ENCODE measurements at places on chromosomes 5 and 9.

DNA sequence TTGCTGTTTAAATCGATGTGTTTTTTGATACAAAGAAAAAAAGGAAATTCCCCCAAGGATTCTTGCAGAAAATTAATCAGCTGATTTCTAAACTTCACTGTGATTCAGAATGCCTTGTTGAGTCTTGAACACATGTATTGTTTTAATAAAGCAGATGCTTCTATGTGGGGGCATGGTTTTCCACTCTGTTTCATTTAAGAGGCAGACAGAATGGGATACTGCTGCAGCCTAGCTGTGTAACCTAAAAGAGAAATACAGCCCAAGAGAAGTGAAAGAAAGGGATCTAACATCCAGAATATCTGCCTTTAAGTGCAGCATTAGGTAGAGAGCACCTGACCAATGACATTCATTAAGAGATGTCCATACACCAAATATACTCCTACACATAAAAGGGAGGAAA is 365.1 kb upstream of the CCNH start:
- DNase-seq, result no peak

DNA sequence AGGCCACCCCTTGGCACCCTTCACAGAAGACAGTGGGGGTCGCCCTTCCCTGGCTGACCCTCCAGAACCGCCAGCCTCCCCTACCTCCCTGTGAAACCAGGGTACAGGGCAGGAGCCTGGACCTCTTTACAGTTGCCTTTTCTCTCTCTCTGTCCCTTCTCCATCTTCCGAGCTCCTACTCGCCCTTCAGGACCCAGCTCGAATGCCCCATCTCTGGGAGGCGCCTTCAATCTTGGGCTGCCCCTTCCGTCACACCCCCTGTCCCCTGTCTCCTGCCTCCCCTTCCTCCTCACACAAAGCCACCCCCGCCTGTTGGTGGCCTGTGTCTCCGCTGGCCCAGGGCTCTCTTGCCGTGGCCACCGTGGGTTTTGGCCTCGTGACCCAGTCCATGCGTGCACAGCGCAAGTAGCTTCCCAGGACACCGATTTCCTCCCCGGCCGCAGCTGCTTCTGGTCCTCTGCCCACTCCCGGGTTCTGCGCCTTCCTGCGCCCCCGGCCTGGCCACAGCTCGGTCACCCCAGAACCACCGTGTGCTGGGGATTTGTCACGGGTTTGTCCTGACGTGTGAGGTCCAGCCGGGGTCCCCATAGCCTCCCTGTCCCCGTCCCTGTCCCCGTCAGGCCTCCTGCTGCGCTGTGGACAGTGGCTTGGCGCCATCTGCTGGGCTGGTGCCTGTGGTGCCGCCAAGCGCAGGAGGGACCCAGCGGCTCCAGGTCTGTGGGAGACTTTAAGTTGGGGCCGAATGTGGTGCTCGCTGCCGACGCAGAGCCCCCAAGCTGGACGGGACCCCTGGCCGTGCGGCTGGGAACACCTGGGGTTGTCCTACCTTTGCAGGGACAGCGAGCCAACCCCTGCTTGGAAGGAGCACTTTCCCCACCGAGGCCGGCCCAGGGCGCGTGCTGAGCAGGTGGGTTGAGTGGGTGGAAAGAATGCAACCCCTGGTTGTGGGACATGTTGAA is 4.0 kb upstream of the TMEM250 start:
- DNase-seq, result peak; percentile 42

GRCh38 chr5:138032028-138032571 is 779 bp downstream of the FAM13B start:
- peak; percentile 45 for DNase-seq

DNA sequence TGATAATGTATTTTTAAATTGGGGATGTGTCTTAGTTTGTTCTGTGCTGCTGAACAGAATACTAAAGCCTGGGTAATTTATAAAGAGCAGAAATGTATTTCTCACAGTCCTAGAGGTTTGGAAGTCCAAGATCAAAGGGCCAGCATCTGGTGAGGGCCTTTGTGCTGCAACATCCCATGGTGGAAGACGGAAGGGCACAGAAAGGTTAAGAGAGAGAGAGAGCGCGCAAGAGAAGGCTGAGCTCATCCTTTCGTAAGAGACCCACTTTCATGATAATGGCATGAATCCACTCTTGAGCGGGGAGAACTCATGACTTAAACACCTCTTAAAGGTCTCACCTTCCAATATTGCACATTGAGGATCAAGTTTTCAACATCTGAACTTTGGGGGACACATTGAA is 79.1 kb upstream of the GOLM1 start:
- DNase-seq, result peak; percentile 18

- peak; percentile 44 for DNase-seq
Observed at GRCh38 chr5:14663734-14664269, 716 bp upstream of the OTULIN start.

- DNase-seq, result peak; percentile 75
Observed at GRCh38 chr9:69949396-69949795, 94.3 kb upstream of the MAMDC2 start.

DNA sequence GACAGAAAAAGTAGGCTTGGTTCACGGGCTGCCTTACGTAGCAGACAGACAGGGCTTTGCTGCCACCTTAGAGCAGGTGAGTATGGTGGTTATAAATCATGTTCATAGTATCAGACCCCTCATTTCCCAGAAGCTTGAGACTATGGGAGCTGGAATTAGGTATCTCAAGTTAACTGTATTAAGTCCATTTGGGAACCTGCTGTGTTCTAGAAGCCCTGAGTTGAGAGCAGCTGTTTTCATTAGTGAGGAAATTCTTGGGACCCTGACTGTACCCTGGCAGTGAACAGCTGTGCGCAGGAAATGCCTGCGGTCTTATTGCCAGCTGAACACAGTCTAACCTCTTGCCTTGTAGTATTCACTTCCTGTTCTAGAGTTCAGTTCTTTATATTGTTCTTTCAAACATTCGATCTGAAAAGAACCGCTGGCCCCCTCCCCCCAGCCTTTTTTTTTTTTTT is 29.8 kb downstream of the UGCG start:
- peak; percentile 95 for DNase-seq

GRCh38 chr9:133881671-133882381 is 110.3 kb downstream of the VAV2 start:
- peak; percentile 30 for DNase-seq

DNA sequence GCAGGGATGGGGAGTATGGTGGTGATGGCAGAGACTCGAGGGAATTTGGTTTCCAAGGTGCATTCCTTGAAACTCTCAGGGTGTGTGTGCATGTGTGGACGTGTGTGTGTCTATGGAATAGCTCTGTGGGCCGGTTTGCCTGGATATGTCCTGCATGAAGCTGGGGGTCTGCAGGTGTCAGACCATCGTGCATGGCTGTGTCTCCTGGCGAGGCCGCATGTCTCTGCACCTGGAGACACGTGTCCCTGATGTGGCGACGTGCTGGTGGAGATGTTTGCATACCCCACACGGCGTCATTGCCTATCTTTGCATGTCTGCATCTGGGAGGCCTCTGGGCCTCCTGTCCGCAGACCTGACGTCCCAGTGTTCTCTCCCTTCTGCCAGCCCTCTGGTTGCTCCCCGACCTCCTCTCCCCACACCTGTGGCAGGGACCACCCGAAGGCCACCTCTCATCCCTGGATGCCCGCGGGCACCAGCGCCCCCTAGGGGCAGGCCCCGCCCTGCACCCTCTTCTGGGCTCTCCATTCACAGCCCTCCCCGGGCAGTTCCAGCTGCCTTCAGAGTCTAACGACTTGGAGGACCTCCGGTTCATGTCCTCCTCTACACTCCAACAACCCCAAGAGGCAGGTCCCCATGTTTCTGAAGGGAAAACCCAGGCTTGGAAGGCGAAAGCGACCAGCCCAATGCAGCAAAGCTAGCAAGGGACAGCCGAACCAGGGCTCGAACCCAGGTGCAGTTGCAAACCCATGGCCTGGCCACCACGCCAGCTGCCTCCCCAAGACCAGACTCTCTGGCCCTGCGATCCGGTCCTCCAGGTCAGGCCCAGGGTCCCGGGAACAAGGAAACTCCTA is 88.6 kb downstream of the LMX1B start:
- DNase-seq, result no peak

DNA sequence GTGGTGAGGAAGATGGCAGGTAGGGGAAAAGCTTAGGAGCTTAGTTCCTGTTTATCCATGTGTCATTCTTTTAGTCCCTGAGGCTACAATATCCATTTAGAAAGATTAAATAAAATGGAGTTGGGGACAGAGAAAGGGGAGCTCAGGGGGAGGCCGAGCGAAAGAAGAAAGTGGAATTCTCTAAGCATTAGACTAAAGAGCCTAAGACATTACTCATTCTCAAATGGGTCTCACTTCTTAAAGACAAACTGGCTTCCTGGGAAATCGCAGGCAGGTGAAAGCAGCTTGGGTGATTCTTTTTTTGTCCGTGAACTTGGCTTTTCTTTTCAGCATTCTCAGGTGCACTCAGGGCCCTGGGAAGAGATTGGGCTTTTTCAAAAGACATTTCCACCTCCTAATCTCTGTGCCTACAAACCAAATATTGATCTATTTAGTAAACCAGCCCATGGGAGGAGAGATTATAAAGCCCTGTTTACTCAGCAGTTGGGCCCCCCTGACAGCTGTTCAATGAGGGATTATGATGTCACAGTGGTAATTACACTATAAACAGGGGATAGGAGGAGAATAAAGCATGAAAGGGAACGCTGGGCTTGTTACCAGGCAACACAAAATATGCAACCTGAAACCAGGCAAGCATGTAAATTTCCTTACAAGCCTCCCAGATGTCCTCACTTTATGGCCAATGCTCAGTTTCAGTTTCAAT is 584.0 kb downstream of the ACTL7B start:
- DNase-seq, result peak; percentile 87

DNA sequence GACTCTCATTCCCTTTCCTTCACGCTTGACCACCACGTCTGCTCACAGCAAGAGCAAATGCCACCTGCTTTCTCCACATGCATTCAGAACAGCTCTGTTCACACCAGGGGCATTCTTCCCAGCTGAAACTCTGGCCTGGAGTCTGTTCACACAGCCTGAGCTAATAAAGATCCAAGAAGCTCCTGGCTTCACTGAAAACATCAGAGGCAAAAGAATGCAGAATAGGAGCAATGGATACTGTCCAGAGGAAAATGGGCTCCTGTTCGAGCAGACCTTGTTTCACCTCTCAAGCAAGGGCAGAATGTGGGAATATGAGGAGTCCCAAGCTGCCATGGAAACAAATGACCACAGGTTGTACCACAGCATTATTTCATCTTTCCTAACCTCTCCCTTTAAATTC is 402.7 kb upstream of the TNC start:
- DNase-seq, result no peak

DNA sequence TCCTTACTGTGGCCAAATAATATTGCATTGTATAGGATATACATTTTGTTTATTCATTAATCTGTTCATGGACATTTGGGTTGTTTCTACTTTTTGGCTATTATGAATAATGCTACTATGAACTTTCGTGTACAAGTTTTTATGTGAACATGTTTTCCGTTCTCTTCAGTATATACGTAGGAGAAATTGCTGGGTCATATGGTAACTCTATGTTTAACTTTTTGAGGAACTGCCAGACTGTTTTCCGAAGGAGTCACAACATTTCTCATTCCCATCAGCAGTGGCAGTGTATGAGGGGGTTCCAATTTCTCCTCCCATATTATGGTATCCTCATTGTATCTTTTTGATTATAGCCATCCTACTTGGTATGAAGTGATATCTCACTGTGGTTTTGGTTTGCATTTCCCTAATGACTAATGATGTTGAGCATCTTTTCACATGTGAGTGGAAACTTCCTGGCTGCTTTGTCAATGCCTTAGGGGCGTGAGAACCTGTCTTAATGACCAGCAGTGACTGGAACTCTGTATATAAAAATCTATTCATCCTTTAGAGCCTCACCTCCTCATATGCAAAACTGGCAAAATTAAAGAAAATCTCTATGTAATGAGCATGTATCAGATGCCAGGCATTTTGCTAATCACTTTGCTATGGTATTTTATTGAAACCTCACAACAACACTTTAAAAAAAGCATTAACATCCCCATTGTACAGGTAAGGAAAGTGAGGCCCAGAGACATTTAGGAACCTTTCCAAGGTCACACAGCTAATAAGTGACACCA is 47.8 kb upstream of the TGFBR1 start:
- peak; percentile 90 for DNase-seq

GRCh38 chr5:132221781-132222648 is 5.6 kb downstream of the P4HA2 start:
- peak; percentile 84 for DNase-seq

DNA sequence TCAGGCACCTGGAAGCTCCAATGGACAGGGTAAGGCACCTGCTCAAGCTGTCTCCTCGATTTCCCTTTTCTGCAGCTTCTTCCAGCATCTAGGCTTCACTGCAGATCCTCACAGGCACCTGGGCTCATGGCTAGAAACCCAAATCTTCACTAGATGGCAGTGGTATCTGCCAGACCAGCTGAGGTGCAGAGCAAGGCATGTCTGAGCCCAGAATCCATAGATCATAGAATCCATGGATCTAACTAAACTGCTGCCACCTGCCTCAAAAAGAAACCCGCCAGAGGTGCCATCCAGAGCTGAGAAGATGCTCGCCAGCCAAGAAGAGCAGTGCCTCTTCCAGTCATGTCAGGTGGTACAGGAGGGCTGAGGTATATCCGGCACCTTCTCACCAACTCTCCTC is 6.9 kb downstream of the SHC3 start:
- DNase-seq, result no peak

- DNase-seq, result no peak
Observed at GRCh38 chr5:128956164-128956563, 9.1 kb upstream of the SLC27A6 start.

GRCh38 chr5:143484601-143485000 is 81.1 kb upstream of the NR3C1 start:
- no peak for DNase-seq

DNA sequence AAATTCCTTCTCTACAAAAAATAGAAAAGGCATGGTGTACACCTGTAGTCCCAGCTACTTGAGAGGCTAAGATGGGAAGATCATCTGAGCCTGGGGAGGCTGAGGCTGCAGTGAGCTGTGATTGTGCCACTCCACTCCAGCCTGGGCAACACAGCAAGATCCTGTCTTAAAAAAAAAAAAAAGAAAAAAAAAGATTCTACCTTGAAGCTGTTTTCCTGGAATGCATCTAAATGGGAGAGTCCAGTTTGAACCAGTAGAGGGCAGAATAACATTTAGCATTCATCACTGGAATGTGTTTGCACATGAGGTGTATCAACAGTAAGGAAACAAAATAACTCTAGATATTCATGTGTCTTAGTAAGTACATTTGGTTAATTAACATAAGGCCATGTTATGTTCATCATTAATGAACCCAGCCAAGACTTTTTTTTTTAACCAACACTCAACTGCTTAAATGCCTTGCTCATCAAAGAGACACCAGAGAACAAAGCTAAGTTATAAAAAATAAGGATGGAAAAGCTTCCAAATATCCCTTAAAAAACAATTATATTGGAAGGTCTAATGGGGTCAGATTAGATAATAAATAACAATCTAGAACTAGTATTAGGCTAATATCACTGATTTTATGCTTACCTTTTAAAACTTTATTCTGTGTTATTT is 16.1 kb downstream of the IFNE start:
- DNase-seq, result peak; percentile 87

DNA sequence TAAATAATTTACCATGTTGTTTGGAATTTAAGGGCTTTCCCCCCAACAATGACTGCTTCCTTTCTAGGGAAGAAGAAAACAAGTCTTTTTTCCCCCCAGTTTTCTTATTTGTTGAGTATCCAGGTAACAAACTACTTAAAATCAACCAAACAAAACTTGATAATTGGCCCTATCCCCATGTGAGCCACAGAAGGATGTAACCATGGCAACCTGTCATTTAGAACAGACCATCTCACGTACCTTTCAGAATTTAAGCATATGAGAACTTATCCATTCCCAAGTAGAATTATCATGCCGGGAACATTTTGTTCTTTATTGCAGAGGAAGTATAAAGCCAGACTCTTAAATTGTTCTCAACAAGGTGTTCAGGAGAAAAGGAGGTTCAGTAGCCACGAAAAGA is 392.3 kb downstream of the CETN3 start:
- no peak for DNase-seq

- DNase-seq, result no peak
Observed at GRCh38 chr5:176737746-176738636, 72.4 kb upstream of the UNC5A start.

Data from choroid plexus epithelial cell (primary cell).